ENCODE measurements at places on chromosomes 12 and 14. TPM values are rescaled to one million over a fixed set of nuclear protein-coding genes. Genes with fewer than 3 reads are reported as not detected.
A peak's percentile ranks its signal among the peaks of the same experiment; 100 is the strongest.

- H3K36me3 ChIP-seq, result no peaks in the 10 kb centered on the region
- H3K4me3 ChIP-seq, result no peak overlapping the region
- no peak overlapping the region for H3K27ac ChIP-seq
- no peaks in the 10 kb centered on the region for H3K4me1 ChIP-seq
- H3K27me3 ChIP-seq, result no peaks in the 10 kb centered on the region
Observed at GRCh38 chr14:32432813-32433538, 103.9 kb downstream of the AKAP6 start.

DNA sequence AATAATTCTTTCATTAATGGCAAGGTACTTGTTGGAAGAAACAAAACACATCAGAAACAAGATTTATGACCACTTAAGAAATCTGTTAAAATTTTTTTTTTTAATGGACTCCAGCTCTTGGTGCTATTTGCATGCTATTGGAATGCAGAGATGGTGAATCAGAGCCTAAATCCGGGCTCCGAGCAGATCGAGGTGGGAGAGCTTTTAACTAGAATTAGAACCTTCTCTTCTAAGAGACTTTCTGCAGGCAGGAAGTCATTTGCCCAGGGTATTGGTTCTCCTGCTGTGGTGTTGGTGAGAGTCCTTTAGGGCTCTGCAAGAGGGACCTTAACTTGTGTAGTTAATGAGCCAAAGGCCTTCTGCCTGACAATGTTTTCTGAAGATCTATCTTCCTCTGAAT lies 419.4 kb downstream of the SNAPC1 start:
- no peaks in the 10 kb centered on the region for H3K36me3 ChIP-seq
- H3K27ac ChIP-seq, result no peak overlapping the region
- H3K4me1 ChIP-seq, result no peaks in the 10 kb centered on the region
- no peak overlapping the region for H3K4me3 ChIP-seq
- H3K27me3 ChIP-seq, result peaks cover 12% of the 10 kb centered on the region

- no peak overlapping the region for H3K4me3 ChIP-seq
- no peaks in the 10 kb centered on the region for H3K27me3 ChIP-seq
- peaks cover 9% of the 10 kb centered on the region for H3K36me3 ChIP-seq
- DNase-seq, result no peak
- no peak overlapping the region for H3K27ac ChIP-seq
- H3K4me1 ChIP-seq, result peaks cover 22% of the 10 kb centered on the region
Observed at GRCh38 chr12:694734-695503, 31.7 kb upstream of the NINJ2 start.

DNA sequence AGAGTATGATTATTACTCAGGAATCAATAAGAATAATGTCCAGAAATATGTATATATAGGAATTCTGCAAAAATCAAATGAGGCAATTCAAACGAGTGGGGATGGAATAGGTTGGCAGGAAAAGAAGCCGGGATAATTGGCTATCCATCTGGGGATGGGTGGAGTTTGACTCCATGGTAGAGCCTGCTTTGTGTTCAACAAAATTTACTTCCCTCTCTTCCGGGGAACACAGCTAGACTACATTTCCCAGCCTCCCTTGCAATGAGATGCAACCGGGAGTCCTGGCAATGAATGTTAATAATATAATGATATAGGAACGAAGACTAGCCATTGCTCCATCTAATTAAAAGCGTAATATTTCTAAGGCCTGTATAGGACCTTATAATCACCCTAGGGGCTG lies 146.6 kb downstream of the EFCAB11 start:
- DNase-seq, result no peak
- no peak overlapping the region for H3K27ac ChIP-seq
- no peaks in the 10 kb centered on the region for H3K4me1 ChIP-seq
- no peaks in the 10 kb centered on the region for H3K36me3 ChIP-seq

DNA sequence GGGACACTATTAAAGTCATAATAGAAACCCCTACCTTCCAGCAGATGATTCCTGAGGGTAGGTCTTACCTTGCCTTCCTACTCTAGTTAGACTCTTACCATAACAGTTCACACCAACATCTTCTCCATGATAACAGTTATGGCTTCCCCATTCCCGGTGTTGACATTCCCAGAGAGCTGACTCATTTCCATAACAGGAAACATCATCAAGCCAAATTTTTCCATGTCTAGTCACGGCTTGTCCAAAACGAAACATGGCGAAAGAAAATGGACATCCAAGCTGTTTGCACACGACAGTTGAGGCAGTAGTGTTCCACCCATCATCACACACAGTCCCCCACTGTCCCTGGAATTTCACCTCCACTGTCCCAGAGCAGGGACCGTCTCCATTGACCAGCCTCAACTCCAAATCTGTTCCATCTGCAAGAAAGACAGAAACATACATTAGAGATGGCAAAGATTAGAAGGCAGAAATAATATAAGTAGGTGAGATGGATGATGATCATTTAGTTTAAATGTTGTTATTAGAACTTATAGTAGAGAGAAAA lies 10.6 kb downstream of the CD163L1 start:
- H3K27ac ChIP-seq, result no peak overlapping the region
- no peak overlapping the region for H3K4me3 ChIP-seq
- peaks cover 5% of the 10 kb centered on the region for H3K27me3 ChIP-seq
- H3K4me1 ChIP-seq, result no peaks in the 10 kb centered on the region
- DNase-seq, result no peak

DNA sequence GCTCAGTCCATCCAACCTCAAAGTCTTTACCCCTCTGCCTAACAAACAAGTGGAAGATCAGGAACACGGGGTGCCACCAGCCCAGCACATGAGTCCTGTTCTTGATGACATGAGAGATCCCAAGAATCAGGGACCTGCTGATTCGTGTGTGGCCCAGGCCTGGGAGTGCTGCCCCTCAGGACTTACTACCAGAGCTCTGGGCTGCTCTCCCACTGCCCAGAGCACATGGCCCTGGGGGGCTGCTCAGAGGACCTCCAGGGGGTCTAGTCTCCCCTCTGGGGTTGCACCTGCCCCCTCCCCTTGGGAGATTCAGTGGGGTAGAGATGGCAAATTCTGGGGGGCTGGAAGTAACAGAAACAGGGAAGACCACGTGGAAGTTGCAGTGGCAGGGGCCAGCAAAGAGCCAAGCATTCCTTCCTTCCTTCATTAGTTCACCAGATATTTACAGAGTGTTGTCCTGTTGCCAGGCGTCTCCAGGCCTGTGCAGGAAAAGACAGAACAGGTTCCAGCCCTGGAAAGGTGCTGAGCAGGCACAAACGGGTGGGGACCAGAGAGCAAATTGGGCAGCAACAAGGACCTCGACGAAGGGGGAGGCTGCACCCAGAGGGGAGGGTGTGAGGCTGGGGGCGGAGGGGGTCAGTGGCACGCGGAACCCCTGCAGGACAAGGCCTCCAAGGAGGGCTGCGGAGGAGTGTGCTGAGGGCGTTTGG lies 45.1 kb upstream of the MEG3 start:
- H3K4me3 ChIP-seq, result no peak overlapping the region
- H3K27me3 ChIP-seq, result no peaks in the 10 kb centered on the region
- DNase-seq, result no peak
- H3K27ac ChIP-seq, result no peak overlapping the region
- no peaks in the 10 kb centered on the region for H3K4me1 ChIP-seq

C12orf54 gene
- not detected for total RNA-seq

DNA sequence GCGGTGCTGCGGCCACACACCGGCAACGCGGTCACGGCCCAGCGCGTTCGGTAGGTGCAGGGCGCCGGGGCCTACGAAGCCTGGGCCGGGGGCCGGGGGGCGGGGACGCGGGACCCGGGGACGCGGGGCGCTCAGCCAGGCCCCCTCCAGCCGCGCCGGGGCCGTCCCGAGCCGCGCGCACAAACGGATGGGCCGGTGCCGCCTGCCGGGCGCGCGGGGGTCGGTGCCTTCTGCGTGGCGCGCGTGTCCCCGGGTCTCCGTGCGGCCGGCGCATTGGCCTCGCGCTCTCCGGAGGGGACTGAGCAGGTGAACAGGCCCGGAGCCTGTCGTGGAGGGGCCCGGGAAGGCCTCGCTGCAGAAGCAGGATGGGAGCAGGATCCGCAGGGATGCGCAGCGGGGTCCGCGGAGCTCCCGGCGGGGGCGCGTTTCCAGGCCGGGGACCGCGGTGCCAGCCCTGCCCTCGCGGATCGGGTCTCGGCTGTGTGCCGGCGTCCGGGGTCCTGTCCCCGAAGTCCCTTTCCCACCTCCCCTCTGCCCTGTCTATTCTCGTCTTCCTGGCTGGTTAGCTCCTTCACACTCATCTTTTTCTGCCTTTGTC lies 421 bp downstream of the GLT1D1 start:
- no peak overlapping the region for H3K4me3 ChIP-seq
- H3K27ac ChIP-seq, result no peak overlapping the region
- H3K36me3 ChIP-seq, result no peaks in the 10 kb centered on the region
- peaks cover 32% of the 10 kb centered on the region for H3K27me3 ChIP-seq

DNA sequence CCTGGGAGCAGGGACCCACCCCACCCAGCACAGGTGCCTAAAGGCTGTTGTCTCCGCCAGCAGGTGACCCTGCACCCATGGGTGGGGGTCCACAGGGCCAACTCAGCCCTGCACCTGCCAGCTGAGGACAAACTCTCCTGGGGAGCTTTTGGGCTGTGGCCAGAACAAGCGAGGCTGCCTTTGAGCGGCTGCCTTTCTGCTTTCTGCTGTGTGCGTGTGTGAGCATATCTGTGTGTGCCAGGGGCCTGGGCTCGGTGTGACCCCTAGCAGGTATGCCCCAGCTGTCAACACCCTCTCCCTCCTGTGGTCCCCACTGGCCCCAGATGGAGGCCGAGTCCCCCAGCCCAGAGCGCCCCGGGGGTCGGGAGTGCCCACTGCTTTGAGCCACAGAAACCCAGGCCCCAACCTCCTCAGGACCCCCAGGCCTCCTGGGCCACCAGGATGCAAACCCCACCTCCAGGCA lies 25.9 kb upstream of the GPR132 start:
- no peak overlapping the region for H3K27ac ChIP-seq
- peaks cover 14% of the 10 kb centered on the region for H3K4me1 ChIP-seq
- H3K36me3 ChIP-seq, result no peaks in the 10 kb centered on the region

DNA sequence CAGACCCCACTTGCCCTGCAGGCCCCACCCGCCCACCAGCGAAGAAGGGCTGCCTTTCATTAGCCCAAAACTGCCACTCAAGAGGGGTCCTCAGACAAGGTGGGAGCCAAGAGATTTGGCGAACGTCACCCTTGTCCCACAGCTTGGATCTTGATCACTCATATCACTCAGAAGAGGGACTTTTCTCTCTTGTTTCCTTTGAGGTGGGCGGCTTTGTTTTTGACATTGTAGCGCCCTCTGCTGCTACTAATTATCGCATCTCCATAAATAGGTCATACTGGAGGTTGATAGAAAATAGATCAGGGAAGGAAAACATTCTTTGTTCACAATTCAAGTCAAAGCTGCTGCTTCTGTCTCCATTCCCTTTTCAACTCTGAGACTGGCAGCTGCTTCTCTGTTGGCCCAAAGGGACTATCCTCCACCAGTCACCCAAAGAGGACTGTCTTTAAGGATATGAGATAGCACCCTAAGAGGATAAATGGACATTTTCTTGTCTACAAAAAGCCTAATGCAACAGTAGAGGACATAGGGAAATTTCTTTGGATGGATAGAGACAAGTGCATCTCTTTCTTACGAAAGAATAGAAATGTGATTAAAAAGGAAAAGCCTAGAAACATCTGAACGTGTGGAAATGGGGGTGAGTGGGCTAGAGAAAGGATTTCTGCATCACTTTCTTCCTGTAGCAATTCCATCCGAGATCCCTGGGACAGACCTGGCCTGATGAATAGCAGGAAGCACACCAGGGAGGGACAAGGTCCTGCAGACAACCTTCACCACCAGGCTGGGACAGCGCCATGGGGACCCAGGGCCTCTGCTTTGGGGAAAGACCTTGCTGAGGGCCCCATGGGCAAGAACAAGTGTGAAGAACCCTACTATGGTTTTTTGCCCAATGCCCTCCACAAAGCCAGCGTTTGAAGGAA lies 115.8 kb downstream of the DAD1 start:
- H3K4me1 ChIP-seq, result no peaks in the 10 kb centered on the region
- no peaks in the 10 kb centered on the region for H3K27me3 ChIP-seq
- H3K4me3 ChIP-seq, result no peak overlapping the region
- no peaks in the 10 kb centered on the region for H3K36me3 ChIP-seq

ASB2 gene
- total RNA-seq, result 2.4 TPM

- H3K4me1 ChIP-seq, result no peaks in the 10 kb centered on the region
- no peaks in the 10 kb centered on the region for H3K27me3 ChIP-seq
- H3K36me3 ChIP-seq, result no peaks in the 10 kb centered on the region
- H3K4me3 ChIP-seq, result no peak overlapping the region
- no peak overlapping the region for H3K27ac ChIP-seq
Observed at GRCh38 chr12:61713121-61713520, 547.1 kb upstream of the USP15 start.

TMPRSS12 gene
- total RNA-seq, result not detected

KLHL33 gene
- total RNA-seq, result 0.10 TPM

ENDOU gene
- not detected for total RNA-seq

- H3K36me3 ChIP-seq, result peaks cover 18% of the 10 kb centered on the region
- peak; percentile 38 for DNase-seq
- H3K4me3 ChIP-seq, result peak overlapping the region; percentile 86
- H3K27ac ChIP-seq, result peak overlapping the region; percentile 75
- peaks cover 75% of the 10 kb centered on the region for H3K4me1 ChIP-seq
Observed at GRCh38 chr12:56634242-56634836, 4.2 kb upstream of the BAZ2A start.

- no peaks in the 10 kb centered on the region for H3K27me3 ChIP-seq
- no peak overlapping the region for H3K4me3 ChIP-seq
- DNase-seq, result no peak
- peak overlapping the region; percentile 37 for H3K27ac ChIP-seq
- peaks cover 34% of the 10 kb centered on the region for H3K36me3 ChIP-seq
Observed at GRCh38 chr14:100262545-100262944, 23.6 kb downstream of the YY1 start.

GRCh38 chr12:50785406-50786001 lies 21.6 kb downstream of the ATF1 start:
- H3K27me3 ChIP-seq, result no peaks in the 10 kb centered on the region
- peaks cover 25% of the 10 kb centered on the region for H3K36me3 ChIP-seq
- DNase-seq, result no peak
- H3K27ac ChIP-seq, result no peak overlapping the region
- peaks cover 12% of the 10 kb centered on the region for H3K4me1 ChIP-seq
- H3K4me3 ChIP-seq, result no peak overlapping the region

GRCh38 chr12:31018790-31019505 lies 54.7 kb upstream of the DDX11 start:
- H3K27ac ChIP-seq, result no peak overlapping the region
- DNase-seq, result no peak
- no peaks in the 10 kb centered on the region for H3K36me3 ChIP-seq
- H3K27me3 ChIP-seq, result peaks cover 6% of the 10 kb centered on the region
- H3K4me1 ChIP-seq, result no peaks in the 10 kb centered on the region

- DNase-seq, result peak; percentile 15
- H3K36me3 ChIP-seq, result no peaks in the 10 kb centered on the region
- H3K4me1 ChIP-seq, result no peaks in the 10 kb centered on the region
Observed at GRCh38 chr14:24535737-24536136, 27.7 kb upstream of the CMA1 start.

GRCh38 chr14:103753774-103754173 lies 38.2 kb downstream of the ZFYVE21 start:
- peaks cover 10% of the 10 kb centered on the region for H3K4me1 ChIP-seq
- no peak overlapping the region for H3K27ac ChIP-seq
- H3K36me3 ChIP-seq, result no peaks in the 10 kb centered on the region

All from activated naive CD4-positive, alpha-beta T cell treated with anti-CD3 and anti-CD28 coated beads for 36 hours (primary cell).